Cortex of kidney (tissue), 1 donor: ENCODE measurements at places on chromosomes 4 and X.

- no peak for DNase-seq
Observed at GRCh38 chr4:36213977-36214376, 30.3 kb downstream of the ARAP2 start.

DNA sequence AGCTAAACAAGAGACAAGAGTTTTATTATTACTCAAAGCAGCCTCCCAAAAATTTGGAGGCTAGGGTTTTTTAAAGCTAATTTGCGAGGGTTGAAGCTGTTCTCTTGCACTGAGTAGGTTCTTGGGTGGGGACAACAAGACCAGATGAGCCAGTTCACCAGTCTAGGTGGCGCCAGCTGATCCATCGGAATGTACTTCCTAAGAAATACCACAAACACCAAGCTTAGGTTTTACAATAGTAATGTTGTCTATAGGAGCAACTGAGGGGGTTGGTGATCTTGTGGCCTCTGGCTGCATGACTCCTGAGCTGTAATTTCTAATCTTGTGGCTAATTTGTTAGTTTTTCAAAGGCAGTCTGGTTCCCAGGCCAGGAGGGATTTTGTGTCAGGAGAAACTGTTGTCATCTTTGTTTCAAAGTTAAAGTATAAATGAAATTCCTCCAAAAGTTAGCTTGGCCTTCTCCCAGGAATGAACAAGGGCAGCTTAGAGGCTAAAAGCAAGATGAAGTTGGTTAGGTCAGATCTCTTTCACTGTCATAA is 130.6 kb downstream of the SLC7A11 start:
- DNase-seq = no peak

DNA sequence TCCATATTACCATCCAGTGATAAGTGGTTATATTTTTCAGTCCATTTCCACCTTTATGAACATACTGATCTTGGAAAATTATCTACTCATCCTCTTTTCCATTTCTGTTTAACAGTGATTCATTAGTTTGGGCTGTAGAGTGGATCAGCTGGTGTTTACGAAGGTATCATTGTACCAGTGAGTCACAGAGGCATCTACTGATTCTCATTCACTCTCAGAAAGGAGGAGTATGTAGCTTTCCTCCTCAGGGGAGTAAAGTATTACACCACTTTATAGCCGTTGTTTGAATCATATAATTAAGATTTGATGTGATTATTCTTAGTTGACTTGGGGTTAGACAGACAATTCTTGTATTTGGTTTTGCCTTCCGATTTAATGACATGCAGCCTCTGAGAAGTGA is 74.7 kb downstream of the GALNT7 start:
- DNase-seq = no peak

- no peak for DNase-seq
Observed at GRCh38 chr4:78059524-78059889, 2.4 kb downstream of the FRAS1 start.

DNA sequence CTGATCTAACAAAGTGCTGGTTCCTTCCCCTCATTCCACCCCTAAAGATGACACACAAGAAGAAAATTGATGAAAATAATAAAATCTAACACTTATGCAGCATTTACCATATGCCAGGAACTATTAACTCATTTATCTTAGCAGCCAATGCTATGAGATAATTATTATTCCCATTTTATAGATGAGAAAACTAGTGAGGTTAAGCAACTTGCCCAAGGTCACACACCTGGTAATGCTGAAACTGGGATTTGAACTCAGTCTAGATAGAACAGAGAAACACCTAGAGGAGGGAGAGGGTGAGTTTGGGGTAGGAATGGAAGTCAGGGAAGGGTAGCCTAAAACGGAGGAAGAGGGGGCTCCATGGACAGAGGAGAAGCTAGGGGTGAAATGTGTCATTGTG is 18.6 kb downstream of the RBMX start:
- no peak for DNase-seq

DNA sequence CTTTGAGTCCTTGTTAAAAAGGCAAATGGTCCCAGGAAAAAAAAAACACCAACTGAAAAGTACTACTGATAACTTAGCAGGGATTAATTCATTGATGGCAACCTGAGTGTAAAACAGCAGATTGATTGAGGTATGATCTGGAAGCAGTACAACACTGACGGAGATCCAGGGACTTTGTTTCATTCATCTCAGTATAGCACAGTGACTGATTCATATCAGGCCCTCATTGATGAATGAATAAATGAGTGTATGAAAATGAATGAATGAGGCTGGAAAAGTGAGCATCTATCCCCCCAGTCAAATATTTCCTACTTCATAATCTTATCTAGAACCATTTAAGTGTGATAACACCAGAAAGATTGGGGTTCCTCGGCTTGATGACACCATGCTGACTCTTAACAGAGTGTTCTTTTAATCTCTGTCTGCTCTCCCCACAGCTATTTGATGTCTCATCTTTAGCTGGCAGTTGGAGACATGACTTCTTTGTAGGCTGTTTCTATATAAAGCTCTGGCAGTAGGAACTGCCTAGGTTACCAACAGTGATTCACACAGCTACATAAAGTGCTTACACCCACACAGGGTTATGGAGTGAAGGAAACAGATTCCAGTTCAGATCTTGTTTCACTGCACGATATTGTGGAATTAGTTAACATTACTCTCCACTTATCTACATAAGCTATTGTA is 18.6 kb upstream of the RNF128 start:
- DNase-seq = no peak

GRCh38 chrX:112368371-112368770 is 285.8 kb upstream of the TRPC5 start:
- no peak for DNase-seq

- no peak for DNase-seq
Observed at GRCh38 chrX:119017077-119017476, 42.7 kb downstream of the LONRF3 start.

DNA sequence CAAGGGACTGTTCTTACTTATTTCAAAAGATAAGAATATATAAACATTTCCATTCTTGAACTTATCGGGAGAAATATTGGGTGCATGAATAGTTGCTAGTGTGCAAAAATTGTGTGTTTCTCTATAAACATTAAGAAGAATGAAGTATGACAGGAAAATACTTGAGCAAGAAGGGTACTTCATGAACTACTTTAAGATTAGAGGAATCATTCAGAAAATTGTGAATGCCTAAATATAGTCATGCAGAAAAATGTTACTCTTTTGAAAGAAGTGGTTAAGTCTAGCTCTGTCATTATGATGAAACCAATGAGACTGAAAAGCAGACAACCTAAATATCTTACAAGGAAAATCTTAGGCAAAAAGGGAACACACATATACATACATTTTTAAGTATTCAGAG is 207.8 kb upstream of the PCDH18 start:
- no peak for DNase-seq
